Urinary bladder (tissue), 4 donors: ENCODE measurements at places on chromosomes 3 and 15. TPM values are rescaled to one million over a fixed set of nuclear protein-coding genes. Genes with fewer than 3 reads are reported as not detected.

SLC2A2 gene
- not detected for total RNA-seq

CORO2B gene
- 4.2 TPM for total RNA-seq

GHRL gene
- not detected for total RNA-seq

DNA sequence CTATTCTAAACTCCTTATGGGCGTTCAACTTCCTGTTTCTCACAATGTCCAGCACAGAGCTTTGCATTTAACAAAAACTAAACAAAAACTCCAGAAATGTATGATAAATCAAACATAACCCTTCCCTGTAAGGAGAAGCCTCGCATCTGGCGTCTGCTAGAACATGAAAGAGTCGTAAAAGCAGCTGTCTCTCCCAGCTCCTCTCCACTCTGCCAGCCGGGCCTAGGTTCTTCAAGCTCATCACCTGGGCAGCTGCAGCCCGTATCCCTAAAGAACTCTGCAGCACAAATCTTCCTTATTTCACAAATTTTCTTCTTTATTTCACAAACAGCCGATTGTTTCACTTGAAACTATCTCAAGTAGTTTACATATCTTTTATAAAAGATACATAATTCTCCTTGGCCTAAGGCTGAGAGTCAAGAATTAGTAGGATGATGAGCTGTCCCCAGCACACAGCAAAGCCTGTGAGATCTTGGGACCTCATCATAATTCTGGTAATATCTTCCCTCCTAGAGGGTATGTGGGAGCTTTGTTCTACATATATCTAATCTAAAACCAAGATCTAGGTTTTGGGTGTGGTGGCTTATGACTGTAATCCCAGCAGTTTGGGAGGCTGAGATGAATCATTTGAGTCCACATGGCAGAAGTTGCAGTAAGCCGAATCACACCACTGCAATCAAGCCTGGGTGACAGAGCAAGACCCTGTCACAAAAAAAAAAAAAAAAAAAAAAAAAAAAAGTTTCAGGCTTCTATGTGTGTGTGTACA lies 35.3 kb downstream of the ANXA2 start:
- DNase-seq = no peak

DNA sequence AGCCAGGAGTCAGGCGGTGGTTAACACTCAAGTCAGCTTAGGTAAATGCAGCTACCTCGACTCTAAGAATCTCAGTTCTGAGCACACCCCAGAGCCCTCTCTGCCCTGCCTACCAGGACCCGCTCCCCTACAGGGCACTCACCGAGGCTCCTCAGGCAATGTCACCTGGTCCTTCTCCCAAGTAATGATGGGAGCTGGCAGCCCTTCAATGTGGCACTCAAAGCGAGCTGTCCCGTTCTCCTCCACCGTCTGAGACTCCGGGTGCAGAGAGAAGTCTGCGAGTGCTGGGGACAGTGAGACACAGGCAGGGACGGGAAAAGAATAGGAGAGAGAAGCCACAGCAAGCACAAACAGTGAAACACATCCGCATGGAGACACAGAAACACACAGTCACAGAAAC lies 12.7 kb downstream of the IGDCC4 start:
- DNase-seq = no peak

DNA sequence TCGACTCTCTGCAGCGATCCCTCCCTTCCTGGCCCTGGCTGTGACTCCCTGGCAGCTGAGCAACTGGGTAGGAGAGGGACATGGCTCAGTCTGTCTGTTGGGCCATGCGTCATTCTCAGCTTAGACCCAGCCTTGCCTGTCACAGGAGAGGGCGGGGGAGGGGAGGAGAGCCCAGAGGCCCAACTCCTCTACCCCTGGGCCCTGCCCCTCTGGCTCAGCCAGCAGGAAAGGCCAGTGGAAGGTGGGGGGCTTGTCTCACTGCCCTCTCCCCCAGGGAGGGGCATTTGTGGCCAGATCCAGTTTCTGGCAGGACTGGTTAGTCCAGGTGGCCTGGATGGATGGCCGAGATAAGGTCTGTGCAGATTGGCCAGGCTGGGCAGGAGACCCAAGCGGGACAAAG lies 31.6 kb downstream of the DNAJB8 start:
- DNase-seq = no peak

DNA sequence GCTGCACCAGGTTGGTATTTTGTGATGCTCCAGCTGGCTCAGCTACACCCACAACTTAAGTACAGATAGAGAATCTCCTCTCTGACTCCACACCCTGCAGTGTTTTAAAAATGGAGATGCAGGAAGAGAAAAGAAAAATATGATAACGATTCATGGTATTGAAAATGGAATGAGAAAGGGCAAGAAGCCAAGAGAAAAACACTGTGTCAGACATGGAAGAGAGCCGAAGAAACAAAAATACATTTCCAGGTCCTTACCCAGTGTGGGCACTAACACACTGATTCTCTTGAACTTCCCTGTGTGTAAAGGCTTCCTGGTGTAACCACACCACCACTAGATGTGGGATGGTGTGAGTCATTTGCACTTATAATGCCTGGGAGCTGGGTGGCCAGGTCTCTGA lies 93.1 kb downstream of the GMPS start:
- DNase-seq = no peak

- no peak for DNase-seq
These were observed 53.7 kb downstream of the PDIA5 start for GRCh38 chr3:123120573-123120972.

DNA sequence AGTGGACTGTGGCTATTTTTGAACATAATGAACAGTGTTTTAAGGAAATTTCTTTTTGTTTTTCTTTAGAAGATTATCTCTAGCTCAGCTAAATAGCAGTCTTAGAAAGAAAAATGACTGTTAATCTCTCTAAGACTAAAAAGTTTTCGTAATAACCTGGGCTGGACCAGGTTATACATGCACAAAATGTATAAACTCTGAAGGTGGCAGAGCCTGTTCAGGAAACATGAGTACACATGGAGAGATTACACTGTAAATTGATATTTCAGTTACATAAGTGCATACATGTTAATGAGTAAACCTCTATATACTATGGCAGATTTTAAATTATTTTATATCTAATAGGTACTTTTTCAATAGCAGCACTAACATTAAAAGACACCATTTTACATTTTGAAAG lies 258.2 kb upstream of the CFAP20DC start:
- no peak for DNase-seq

GRCh38 chr3:170090601-170090981 lies 52.8 kb downstream of the GPR160 start:
- no peak for DNase-seq

DNA sequence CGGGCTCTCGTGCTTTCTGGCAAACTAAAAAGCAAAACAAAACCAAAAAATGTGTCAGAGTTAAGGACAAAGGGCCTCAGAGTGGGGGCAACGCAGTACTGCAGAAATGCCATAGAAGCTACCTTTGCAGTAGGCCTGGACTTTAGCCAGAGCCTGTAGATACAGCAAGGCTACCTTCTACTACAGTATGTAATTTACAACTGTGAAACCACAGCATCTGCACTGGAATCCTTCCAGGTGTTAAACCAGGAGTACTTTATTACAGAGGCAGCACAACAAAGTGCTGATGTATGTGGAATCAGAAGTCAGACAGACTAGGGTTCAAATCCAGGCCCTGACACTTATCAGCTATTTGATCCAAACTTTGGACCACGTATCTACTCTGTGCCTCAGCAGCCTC lies 34.9 kb downstream of the RUBCN start:
- no peak for DNase-seq

GRCh38 chr3:146559388-146559787 lies 15.0 kb upstream of the PLSCR1 start:
- no peak for DNase-seq
